ENCODE measurements at places on chromosomes 4 and X.

DNA sequence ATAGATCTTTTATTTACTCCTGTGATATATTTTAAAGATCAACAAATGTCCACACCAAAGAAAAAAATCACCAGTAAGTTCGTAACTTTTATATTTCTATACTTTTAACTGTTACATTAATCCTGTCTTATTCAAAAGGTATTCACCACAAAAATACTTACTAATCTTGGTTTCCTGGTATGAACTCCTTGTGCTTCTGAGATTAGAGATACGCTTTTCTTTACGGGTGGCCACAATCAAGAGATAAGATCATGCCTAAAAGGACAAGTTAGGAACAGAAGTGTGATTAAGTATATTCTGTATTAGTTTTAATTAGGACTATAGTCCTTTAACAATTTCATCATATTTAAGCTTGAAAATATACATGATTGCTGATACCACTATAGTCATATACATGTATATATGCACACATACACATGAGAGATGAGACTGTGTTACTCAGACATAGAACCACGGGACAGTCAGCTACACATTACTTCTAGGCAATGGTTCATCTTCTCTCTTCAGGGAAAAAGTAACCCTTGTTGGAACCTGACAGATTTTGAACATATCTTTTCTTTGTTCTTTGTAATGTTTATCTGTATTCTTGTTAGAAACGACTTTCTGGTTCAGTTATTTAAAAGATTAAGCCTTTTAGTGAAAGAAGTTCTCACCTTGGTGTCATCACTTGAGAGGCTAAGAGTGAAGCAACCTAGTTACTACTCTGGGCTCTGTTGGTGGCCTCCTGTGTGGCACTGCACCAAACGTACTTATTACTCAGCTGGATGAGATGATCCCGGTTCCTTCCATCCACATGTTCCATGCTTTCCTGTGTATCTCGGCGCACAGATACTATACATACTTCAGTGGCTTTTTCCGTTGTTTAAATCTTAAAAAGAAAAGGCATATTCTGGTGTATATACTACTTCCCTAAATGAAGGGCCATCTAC is 146.1 kb downstream of the CBR4 start:
- no peak for DNase-seq

DNA sequence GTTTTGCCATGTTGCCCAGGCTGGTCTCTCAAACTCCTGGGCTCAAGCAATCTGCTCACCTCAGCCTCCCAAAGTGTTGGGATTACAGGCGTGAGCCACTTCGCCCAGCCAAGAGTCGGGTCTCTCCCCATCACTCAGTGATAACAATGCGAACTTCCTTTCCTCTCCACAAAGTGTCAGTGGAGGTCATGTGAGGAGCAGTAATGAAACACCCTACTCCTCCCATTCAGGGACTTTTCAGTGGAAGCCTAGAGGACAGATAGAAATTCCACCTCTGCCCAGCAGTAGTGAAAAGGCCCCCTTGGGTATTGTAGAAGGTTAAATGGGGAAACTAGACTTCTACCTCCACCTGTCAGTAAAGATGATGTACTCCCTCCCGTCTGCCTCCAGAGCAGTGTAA is 141.9 kb upstream of the STK26 start:
- no peak for DNase-seq

GRCh38 chr4:52551487-52551886 is 107.6 kb downstream of the USP46 start:
- no peak for DNase-seq

DNA sequence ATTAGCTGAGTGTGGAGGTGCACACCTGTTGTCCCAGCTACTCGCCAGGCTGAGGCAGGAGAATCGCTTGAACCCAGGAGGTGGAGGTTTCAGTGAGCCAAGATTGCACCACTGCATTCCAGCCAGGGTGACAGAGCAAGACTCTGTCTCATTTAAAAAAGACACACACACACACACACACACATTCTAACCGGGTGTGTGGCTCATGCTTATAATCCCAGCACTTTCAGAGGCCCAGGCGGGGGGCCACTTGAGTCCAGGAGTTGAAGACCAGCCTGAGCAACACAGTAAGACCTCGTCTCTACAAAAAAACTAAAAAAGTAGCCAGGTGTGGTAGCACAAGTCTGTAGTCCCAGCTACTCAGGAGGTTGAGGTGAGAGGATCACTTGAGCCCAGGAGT is 152.3 kb downstream of the LRBA start:
- no peak for DNase-seq

GRCh38 chrX:93594780-93595179 is 78.6 kb downstream of the NAP1L3 start:
- DNase-seq = no peak

- no peak for DNase-seq
Measured at GRCh38 chr4:128951316-128951715, 141.8 kb downstream of the JADE1 start.

- DNase-seq = no peak
Measured at GRCh38 chrX:69229436-69229835, 64.2 kb upstream of the PJA1 start.

GRCh38 chr4:128758314-128758922 is 51.1 kb upstream of the JADE1 start:
- DNase-seq = no peak

DNA sequence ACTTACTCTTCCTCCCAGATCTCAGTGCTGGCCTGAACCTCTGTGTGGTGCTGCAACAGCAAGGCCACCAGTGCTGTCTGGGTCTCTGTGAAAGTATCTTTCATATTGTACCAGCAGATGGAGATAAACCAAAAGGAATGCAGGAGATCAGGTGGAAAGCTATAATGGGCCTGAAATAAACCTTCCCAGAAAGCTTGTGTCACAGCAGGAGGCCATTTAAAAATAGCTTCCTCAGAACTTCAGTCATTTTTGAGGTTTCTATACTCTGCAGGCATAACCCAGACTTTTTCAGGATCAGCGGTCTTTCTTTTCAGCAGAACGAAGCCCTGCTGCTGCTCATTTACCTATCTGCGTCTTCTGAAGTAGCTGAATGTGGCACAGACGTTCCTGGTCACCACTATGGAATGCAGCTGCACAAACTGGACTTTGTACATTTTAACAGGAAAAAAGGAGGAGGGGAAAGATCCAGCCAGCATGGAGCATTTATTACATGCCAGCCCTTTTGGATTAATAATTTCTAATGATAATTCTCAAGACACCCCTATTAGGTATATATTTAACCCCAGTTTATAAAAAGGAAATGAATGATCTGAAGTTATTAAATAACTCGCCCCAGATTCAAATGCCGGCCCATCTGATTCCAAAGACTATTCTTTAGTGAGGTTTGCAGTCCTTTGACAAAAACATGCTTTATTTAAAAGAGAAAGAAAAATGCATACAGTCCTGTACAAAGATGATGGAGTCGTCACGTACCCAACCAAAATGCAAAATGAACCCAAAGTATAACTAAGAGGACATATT is 119.7 kb downstream of the NFKB1 start:
- DNase-seq = no peak

DNA sequence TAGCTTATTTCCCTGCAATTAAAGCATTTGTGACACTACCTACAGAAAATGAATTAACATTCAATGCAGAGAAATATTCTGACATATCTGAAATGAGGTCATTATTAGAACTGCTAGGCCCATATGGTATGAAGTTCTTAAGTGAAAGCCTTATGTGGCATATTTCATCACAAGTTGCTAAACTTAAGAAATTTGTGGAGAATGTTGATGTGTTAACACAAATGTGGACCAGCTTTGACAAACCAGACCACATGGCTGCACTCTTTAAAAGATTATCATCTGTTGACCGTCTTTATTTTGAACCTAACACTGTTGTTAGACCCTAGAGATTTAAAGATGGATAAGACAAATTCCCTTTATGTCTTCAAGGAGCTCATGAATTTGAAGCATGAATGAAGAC is 1024.1 kb downstream of the RPA4 start:
- no peak for DNase-seq

- no peak for DNase-seq
Measured at GRCh38 chr4:122152711-122153226, 638 bp downstream of the BLTP1 start.

DNA sequence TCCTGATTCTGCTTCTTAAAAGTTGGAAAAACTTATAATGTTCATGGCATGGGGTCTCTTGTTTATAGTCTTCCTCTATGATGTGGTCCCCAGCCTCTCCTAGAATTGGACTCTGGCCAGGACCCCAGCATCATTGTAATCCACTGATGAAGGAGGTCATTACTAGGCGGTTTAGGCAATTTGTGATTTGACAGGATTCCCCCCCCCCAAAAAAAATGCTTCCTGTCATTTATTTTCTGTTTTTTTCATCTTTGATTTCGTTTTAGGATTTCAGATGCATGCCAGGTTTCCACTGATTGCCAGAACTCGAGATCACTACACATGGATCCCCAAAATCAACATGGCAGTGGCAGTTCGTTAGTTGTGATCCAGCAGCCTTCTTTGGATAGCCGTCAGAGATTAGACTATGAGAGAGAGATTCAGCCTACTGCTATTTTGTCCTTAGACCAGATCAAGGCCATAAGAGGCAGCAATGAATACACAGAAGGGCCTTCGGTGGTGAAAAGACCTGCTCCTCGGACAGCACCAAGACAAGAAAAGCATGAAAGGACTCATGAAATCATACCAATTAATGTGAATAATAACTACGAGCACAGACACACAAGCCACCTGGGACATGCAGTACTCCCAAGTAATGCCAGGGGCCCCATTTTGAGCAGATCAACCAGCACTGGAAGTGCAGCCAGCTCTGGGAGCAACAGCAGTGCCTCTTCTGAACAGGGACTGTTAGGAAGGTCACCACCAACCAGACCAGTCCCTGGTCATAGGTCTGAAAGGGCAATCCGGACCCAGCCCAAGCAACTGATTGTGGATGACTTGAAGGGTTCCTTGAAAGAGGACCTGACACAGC is 4.9 kb downstream of the SPRY1 start:
- no peak for DNase-seq

- DNase-seq = no peak
Measured at GRCh38 chr4:185504098-185505047, 30.9 kb downstream of the PDLIM3 start.

DNA sequence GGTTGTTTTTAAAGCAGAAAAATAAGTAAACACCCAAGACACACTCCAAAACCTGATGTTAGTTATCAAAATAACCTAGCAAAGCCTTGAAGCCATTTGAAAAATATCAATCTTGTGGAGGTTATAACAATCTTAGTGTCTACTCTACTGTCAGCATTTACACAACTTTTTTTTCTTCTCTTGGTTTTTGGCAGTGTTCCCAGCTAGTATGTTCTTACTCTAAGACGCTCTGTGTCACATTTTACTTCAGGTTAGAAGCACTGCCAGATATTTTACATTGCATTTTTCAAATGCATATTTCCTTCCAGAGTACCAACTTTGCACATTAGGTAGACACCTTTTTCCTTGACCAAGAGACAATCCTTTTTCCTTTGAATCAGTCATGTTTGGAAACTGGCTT is 114.0 kb upstream of the INPP4B start:
- no peak for DNase-seq

GRCh38 chrX:67587946-67588624 is 44.3 kb downstream of the AR start:
- DNase-seq = no peak

- DNase-seq = no peak
Measured at GRCh38 chr4:20662851-20663250, 37.4 kb upstream of the PACRGL start.

DNA sequence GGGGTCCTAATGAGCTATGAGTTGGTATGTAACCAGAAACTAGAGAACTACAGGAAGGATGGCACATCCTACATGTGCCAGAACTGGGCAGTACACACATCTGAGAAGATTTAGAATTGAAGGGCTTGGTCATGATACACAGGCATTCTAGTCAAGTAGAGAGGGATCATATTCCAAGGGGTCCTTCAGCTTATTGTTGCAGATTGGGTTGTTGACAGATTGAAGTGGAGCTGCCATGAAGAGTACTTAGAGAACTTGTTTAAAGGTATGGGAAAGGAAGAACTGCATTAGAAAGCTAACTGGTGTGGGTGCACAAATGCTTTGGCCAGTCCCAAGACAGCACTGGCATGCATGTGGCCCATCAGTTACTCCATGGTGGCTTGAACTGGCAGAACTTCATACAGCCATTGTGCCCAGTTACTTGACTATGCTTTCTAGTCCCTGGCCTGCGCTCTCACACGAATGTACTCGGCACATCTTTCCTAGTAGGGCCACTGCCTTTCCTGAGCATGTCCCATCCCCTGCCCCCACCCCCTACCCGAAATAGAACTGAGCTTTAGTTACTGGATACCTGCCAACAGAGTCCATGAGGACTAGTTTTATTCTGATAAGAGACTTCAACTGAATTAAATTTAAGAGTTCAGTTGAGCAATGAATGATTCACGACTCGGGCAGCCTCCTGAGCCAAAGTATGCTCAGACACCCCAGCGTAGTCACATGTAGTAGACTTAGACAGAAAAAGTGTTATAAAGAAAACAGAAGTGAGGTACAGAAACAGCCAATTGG is 64.0 kb downstream of the CCNG2 start:
- DNase-seq = no peak

- DNase-seq = no peak
Measured at GRCh38 chr4:139965789-139966188, 188.2 kb downstream of the MAML3 start.

GRCh38 chr4:20422398-20422797 is 170.7 kb downstream of the SLIT2 start:
- no peak for DNase-seq

- DNase-seq = no peak
Measured at GRCh38 chrX:17725181-17725580, 12.1 kb upstream of the SCML1 start.

DNA sequence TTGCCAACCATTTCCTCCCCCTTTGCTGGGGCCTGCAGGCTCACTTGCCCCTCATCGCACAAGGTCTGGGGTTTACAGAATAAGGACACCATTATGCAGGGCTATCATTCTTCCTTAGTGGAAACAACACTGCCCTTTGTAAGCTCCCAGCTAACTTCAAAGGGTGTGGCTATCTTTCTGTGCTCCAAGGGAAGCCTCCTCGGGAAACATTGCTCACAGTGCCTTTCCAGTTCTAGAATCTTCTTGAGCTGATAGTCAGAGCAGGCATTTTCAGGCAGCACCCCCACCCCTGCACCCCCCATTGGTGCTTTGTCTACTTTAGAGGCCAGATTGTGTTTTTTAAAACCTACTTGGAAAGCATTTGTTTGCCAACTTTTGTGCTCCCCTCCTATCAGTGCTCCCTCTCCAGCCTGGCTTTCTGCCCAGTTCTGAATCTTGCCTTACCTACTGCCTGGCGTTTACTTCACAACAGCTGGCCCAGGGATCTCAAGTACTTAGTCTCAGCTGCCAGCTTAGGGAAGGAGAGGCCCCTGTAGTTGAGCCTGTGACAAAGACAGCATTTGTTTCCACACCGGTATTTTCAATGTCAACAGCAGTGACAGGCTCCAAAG is 53.5 kb downstream of the PLAC1 start:
- DNase-seq = no peak

DNA sequence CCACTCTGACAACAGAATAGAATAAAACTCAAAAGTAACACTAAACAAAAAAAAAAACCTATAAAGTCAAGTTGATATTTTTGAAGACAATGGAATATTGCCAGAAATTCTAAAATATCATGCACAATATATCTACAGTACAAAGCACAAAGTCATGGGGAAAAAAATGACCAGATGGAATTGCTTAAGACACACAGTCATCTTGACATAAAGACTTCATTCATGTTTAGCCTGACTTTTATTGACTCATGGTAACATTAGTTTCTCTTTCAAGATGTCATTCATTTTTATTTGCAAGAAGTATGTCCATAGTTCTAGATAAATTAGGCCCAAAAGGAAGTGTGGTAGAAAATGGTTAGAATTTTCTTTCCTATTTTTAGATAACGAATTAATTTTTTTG is 259.1 kb downstream of the CAMK2D start:
- no peak for DNase-seq

Measured in activated CD8-positive, alpha-beta memory T cell treated with anti-CD3 and anti-CD28 coated beads for 1 hour (primary cell).